ENCODE measurements at places on chromosomes 11 and 22. TPM values are rescaled to one million over a fixed set of nuclear protein-coding genes. Genes with fewer than 3 reads are reported as not detected.

DNA sequence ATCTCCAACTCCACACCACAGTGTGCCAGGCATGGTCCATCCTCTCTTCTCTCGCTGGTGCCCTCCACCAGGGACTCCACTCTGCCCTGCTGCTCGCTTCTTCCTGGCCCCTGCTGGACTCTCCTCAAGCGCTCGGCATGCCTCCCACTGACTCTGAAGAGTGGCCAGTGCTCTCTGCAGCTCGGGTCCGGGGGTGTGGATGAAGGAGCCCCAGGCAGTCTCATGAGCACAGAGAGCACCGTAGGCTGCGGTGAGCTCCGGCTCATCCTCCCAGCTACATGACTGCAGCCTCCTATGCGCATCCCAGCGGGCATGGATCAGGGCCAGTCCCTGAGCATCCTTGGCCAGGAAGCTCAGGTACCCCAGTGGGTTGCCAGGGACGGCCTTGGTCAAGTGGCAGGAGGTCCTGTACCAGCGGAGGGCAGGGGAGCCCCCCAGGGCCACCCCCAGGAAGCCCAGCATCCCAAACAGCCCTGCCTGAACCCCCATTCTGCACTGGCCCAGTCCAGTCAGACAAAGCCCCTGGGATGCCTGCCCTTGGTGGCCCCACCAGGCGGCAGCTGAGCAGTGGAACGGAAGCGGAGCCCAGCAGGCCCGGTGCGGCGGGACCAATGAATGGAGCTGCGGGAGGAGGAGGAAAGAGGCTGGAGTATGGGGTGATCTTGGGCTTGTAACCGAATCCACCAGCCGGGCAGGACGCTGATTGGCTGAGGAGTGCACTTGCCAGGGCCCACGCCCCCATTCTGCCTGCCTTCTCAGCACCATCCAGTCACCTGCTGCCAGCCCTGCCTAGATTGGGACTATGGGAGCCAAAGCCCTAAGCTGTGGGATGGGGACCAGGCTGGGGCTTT lies at the start of gene PLA2G3:
TSS of gene PLA2G3 (minus strand) at position 643 of the 851 bp plus-strand sequence. CDS start at position 489, 154 bp downstream.
- DNase-seq = no peak

- no peak for DNase-seq
Observed at GRCh38 chr11:112082729-112083128, 3.8 kb downstream of the TIMM8B start.

GRCh38 chr22:44573451-44573850 lies 75.4 kb upstream of the RTL6 start:
- DNase-seq = no peak

GRCh38 chr11:77503006-77503405 lies 29.1 kb upstream of the PAK1 start:
- no peak for DNase-seq

- DNase-seq = no peak
Observed at GRCh38 chr11:127995921-127996320, 591.4 kb downstream of the ETS1 start.

GRCh38 chr11:103076361-103076760 lies 15.6 kb downstream of the DCUN1D5 start:
- no peak for DNase-seq

DNA sequence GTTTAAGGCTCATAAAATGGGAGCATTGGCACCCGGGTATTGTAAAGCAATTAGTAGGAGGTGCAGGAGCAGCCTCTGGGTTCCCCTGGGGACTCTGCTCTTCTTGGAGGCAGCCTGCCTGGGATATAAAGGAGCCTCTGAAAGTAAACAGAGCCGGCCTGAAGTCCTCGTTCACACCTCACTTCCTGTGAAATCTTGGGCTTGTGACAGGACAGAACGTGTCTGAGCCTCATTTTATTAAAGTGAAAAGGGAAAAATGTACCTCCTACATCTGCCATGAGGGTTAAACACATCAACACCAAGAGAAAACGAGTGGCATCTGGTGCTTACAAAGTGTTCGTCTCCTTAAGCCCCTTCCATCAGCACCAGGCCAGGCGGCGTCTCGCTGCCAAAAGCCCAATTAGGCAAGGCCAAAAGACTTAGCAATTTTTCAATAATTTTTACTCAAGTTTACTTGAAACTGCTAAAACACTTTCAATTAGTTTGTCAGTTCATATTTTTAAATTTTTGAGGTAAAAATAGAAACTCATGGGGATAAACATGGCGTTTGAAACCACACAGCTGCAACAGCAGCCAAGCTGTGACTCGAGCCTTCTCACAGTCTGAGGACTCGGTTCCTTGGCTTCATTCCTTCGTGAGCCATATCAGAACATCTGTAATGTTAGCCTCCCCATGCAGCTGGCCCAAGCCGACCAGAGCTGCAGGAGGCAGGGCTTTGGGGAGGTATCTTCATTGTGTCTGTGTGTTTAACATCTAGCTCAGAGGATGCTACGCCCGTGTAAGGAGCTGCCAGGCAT lies 33.6 kb downstream of the MAP6 start:
- DNase-seq = peak; percentile 10

MMP11 gene
- 7.3 TPM for total RNA-seq

SART1 gene
- 49.6 TPM for total RNA-seq

All from tibial nerve (tissue), 4 donors.